T-helper 2 cell treated with Interferon-gamma antibody and Interleukin-4, amounts not matched to agents 100 ng/mL and 5 ng/mL, for 36 hours (primary cell): ENCODE measurements at places on chromosomes 2 and 18. TPM values are rescaled to one million over a fixed set of nuclear protein-coding genes. Genes with fewer than 3 reads are reported as not detected.

Gene VWC2L
- total RNA-seq: not detected in 2 replicates

Gene UGT1A10
- total RNA-seq: not detected in 2 replicates

Gene MERTK
- 0.09 and 0.27 TPM in 2 replicates for total RNA-seq

Gene RBFA
- total RNA-seq: 28.7 and 31.0 TPM in 2 replicates

Gene KLHL41
- total RNA-seq: not detected in 2 replicates

Gene DCDC2C
- not detected in 2 replicates for total RNA-seq

Gene CNDP1
- total RNA-seq: 0.25 TPM in 1 of 2 replicates, not detected in the other

Gene HOXD13
- total RNA-seq: not detected in 2 replicates

Gene UGT1A6
- not detected in 2 replicates for total RNA-seq
